ENCODE measurements at places on chromosomes 16 and 17.

DNA sequence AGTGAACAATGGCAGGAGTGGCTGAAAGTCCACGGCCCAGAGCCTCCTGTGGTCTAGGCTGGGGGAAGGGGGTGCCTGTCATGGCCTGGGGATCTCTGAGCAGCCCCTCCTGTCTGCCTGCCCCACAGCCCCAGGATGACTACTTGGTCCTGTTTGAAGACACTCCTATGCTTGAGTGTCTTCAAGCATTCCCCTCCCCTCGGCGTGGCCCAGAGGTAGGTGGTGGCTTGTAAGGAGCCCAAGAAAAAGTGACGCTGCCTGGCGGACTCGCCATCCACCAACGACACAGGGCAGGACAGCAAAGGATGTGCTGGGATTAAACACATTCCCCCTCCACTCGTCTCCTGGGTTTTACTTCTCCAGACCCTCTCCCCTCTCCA lies 5.7 kb downstream of the SULT1A1 start:
- no peak for DNase-seq

GRCh38 chr17:19554393-19554792 lies 20.7 kb downstream of the SLC47A1 start:
- DNase-seq: no peak

DNA sequence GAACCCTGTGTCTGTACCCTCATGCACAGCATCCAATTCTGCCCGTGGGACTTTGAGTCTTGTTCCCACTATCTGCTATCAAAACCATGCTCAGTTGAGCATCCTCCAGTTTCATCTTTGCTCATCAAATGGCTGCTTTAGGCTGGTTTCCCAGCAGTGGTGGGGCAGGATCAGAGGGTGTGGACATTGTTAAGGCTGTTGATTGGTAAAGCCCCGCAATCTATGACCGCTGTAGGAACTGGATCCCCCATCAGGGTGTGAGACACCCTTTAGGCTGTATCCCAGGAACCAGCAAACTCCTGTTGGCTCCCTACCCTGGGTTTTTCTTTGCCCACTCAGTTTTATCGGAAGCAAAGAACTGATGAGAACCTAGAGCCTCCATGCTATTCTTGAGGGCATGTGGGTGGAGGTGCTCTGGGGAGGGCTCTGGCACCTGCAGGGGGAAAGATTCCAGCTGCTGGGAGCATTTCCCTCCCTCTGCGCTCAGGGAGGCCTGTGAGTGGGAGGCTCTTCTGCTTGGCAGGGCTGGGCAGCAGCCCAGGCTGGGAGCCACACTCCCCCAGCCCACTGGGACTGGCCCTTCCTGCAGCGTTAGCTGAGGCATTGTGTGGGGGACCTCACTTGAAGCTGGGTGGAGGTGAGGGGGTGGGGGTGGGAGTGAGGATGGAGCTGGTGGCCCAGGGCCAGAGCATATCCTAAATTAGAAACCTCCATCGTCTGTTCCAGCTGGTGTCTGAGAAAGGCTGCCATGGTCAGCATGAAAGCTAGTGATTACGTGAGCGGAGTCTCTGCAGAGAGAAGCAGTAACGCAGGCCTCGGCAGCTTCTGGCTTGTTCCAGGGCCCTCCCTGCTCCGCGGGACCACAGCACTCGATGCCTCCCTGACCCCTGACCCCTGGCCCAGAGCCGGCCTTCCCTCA lies 160.6 kb downstream of the IRF8 start:
- no peak for DNase-seq

DNA sequence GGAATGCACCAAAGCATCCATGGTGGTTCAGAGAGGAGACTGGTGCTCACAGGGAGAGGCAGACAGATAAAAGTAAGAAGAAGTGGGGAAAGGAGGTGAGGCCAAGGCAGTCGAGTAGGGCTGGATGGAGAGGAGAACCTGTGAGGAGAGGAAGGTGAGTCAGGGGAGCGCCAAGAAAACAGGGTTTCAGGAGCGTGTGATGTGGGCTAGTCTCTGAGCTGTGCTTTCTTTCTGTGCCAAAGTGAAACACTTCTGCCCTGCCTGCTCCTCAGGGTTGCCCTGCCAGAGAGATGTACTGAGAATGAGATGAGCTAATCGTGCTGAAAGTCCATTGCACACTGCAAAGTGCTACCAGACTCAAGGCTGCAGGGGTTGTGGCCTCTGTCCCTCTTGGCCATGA lies 310.7 kb upstream of the CCL2 start:
- no peak for DNase-seq

DNA sequence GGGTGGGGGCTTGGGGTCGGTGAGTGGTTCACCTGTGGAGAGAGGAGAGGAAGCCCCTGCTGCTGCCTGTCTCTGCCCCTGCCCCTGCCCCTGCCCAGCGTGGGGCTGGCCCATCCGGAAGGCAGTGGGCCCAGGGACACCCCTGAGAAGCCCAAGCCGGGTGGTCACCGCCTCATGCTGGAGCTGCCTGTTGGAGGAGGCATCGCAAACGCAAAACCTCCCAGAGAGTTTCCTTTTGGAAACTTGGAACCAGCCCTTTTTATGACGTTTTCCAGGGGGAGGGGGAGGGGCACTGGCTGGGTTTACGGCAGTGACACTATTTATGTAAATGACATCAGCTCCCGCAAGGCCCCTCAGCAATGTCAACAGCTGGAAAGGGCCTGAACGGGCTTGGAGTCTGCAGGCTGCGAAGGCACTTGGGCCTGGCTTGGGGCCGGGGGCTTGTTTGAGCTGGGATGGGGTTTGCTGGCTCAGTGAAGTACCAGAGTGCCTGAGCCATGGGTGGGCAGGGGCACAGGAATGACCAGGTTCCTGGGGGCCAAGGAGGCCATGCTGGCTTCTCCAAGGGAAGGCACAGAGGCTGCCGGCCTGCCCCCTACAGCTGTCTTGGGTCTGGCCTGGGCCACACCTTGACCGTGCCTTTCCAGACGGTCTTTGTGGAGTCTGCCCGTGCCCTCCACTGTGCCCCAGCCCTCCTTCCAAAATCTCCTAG lies 219.5 kb downstream of the NTN1 start:
- peak; percentile 56 for DNase-seq

DNA sequence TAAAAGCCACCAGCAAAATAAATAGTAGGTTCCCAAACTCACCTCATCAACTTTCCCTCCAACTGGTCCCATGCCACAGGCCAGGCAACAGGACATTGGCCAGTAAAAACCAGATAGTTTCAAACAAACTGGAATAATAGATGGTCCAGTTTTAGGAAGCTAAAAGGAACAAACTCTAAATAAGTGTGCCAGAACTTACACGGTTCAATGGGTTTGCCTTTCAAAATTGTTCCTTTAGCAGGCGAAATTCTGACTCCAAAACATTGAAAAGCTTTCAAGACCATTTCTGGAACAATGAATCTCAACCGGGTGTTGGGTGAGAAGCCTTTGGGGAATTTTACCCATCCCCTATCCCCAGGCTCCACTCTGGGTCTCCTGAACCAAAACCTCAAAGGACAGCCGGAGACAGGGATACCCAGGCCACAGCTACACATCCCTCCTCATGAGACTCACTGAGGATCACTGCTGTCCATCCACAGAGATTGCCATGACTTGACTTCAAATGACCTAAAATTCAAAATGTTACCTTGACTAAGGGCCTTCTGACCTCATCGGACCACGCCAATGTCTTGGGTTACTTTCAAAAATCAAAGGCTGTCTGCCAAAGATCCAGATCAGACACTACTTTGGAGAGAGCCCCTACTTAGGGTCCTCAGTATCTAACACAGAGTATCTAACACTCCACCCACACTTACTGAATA lies 13.0 kb downstream of the AXIN2 start:
- DNase-seq: no peak

GRCh38 chr17:64174686-64175456 lies 44.9 kb upstream of the ERN1 start:
- peak; percentile 86 for DNase-seq

DNA sequence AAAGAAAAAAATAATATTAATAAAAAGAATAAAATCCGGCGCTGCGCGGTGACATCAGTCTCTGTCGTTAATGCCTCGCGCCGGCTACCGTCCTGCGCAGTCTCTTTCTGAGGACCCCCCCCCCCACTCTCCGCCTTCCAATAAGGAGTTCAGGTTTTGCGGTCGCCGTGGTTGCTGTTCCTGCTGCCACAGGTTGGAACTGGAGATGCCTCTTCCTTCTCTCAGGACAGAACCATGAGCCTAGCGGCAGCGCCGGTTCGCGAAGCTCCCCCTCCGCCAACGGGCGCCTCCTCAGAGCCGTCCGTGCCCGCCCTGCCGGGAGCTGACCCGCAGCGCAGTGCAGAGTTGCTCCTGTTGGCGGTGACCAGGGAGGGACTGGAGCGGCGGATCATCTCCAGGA lies 2093.4 kb downstream of the TP53TG3F start:
- DNase-seq: no peak

GRCh38 chr17:32970281-32970680 lies 21.4 kb upstream of the SPACA3 start:
- DNase-seq: peak; percentile 89

DNA sequence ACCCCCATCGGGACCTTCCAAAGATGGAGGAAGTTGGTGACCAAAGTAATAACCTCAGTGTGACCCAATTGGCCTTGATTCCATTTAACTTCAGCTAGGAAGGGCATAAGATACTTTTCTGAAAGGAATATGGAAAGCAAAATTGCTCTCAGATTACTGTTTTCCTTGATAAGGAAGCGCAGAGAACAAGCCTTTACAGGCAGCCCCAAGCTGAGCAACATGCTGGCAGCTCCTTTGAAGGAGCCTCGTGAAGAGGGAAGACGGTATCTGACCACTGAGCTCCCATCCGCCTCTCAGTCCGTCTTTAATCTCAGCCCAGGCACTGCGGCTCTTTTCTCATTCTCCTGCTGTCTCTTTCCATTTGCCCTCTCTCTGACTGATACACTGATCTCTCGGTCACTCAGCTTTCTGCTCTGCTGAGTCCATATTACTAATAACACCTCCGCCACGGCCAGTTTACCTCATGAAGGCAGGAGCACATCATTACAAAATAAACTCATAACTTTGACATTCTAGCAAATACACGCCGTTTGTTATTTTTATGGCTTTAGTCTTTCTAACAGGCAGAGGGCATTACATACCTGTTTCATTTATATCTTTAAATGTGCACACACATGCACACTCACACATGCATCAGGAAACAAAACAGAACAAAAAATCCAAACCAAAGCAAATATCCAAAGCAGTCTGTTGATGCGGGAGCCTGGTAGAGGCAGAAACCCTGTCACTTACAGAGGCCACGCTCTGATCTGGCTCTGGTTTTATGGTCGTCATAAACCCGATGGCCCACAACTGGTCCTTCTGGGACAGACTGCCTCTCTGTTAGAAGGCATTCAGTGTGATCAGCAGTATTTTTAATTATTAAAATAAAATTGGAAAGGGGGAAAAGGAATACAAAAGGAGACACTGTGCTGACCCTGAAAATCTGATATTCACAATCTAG lies 183.2 kb downstream of the AATF start:
- no peak for DNase-seq

- no peak for DNase-seq
Measured at GRCh38 chr16:67246756-67247191, 507 bp downstream of the FHOD1 start.

- peak; percentile 50 for DNase-seq
Measured at GRCh38 chr16:85586380-85587104, 26.6 kb upstream of the GSE1 start.

GRCh38 chr17:75073618-75074047 lies 14.1 kb upstream of the SLC16A5 start:
- peak; percentile 75 for DNase-seq

GRCh38 chr17:52678211-52678610 lies 519.7 kb upstream of the CA10 start:
- no peak for DNase-seq

DNA sequence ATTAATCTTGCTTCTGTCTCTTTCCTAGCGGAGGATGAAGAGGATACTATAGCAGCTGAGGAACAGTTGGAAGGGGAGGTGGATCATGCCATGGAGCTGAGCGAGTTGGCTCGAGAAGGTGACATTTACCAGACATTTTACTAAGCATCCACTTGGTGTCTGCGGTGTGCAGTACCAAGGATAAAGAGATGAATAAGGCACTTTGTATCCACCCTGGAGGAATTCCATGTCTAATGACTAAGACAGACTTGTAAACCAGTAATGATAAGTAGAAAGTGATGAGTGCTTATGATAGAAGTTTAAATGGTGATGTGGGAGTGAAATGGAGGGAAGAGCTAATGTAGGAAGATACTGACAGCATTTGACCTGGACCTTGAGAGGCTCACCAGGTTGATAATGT lies 12.0 kb downstream of the SRCAP start:
- peak; percentile 49 for DNase-seq

DNA sequence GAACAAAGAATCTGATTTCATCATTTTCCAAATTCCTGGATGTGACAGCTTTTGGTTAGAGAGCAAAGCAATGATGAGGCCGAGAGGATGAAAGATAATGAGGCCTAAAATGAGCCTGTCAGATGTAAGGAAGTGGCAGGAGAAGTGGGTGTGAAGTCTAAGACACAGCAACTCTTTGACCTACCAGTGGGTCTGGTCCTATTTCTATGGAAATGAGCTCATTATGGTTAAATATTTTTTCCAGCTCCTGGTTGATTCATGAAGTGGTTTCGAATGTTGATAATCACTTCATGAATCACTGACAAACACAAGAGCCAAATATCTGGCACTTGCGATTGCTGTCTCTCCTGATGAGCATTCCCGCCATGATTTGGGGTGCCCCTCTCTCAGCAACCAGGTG lies 273.3 kb upstream of the CDH5 start:
- peak; percentile 61 for DNase-seq

Data from fibroblast of mammary gland (primary cell).